CD4-positive, alpha-beta T cell treated with Interleukin-17A for 4 hours (primary cell): ENCODE measurements at places on chromosomes 5 and 9.
A peak's percentile ranks its signal among the peaks of the same experiment; 100 is the strongest.

DNA sequence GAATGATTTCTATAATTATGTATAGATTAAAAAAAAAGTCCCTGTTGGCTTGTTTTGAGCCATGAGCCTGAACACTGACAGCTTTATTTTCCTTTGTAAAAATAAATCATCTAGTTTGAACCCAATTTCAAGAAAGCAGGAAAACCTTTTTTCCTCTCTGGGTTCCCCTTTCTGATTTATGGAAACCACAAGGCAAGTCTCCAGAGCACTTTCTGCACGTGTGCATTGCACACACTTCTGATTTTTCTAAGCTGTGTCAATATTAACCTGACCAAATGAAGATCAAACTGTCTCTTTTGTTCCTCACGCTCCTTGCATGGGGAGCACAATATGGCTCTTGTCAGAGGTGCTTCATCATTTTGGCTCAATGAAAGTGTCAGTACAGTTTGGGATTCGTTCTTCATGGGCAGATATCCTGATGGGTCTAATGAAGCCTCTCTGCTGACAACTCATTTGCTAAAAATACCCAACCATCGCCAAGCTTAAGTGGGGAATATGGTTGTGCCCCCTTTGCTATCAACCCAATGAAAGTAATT is 39.2 kb upstream of the PCA3 start:
- no peak for DNase-seq

DNA sequence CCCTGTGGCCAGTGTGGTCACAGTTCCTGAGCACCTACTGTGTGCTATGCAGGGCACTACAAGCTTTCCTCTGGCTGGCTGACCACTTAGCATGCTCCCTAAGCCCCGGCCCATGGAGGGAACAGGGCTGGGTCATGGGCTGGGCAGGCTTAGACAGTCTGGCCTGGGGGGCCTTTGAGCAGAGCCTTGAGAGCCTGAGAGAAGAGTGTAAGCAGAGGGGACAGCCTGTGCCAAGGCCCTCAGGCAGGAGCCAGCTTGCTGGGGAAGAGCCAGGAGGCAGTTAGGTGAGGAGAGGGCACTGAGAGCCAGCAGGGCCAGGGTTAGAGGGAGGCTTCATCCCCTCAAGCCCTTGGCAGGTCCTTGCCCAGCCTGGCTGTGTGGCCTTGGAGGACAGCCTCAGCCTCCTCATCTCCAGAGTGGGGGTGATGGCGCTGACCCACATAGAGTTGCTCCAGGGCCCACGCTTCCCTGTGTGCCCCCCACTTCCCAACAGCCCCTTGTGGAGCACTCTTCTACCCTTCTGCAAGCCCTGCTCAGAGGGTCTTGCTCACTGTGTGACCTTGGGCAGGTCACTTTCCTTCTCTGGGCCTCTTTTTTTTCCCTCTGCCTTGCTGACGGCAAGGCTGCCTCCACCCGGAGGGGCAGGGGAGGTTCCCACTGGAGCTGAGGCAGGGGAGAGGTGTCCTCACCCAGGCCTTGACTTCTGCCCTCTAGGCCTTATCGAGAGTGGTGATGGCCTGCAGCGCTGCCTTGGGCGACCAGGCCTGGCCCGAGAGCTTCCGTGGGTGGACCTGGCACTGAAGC is 107.1 kb downstream of the PHF2 start:
- no peak for DNase-seq

DNA sequence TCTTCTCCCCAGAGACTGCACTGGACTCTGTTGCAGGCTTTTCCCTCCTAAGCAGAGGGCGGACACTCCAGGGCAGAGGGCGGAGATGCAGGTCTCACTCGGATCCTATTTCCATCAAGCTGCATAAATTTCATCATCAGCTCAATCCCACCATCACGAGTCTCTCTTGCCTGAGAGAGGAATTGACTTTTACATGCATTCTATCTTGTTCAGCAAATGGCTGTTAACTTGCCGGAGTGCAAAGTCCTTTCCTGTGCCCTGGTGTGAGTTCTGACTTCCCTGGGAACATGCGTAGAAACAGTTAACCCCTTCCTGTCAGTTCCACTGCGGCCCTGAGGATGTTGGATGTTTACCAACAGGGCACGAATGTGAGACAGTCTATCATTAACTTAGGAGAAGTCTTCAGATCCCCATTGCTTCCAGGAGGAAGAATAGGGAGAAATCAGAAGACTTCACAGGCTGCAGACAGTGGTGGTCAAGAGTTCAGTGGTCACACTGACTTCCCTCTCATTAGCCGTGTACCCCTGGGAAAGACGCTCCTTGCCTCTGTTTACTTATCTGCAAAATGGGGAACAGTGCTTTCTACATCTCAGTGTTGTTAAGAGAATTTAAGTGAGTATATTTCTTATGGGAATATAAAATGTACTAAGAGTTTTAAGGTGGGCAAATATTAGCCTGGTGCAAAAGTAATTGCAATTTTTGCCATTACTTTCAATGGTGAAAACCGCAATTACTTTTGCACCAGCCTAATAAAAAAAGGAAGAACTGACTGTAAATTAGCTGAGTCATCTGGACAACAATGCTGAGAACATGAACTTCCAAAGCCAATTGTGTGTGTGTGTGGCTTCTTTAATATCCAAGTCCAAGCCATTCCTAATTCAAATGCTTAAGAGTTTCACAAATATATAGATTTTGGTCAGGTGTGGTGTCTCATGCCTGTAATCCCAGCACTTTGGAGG is 248.0 kb downstream of the DRD1 start:
- no peak for DNase-seq

- DNase-seq, result no peak
Observed at GRCh38 chr5:113755516-113755915, 242.0 kb downstream of the YTHDC2 start.

- peak; percentile 17 for DNase-seq
Observed at GRCh38 chr9:101711330-101711941, 27.0 kb downstream of the GRIN3A start.

DNA sequence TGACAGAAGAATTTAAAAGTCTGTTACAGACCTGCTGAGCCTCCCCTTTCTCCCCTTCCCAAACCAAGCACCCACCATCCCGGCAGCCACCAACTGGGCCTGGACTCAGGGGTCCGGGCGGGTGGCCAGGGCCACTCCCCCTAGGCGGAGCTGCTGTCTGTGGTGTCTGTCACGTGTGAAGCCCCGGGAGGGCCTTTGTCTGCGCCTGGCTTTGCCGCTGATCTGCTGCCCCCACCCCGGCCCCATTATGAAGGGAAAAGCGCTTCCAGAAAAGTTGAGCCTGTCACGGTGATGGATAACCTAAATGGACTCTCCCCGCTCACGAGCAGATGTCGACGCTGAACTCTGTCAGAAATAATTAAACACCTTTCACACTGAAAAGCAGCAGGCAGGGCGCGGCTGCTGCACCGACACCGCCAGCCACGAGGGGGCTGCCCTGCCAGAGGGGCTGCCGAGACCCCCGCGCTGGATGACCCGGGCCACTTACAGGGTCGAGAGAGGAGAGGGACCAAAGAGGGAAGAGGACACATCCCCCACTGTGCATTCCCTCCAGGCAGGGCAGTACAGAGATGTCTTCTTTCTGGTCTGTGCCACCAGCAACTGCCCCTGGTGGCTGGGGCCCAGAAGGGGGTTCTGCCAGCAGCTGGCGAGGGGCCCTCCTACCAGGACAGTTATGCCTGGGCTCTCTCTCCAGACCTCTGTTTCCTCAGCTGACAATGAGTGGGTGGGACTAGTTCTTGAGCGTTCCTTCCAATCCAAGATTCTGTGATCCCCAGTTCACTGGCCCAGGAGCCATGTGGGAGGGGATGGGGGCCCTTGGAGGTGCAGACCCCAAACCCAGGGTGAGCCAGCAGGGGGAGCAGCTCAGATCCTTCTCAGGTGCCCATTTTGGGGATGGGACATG is 36.0 kb upstream of the BARHL1 start:
- DNase-seq, result no peak

DNA sequence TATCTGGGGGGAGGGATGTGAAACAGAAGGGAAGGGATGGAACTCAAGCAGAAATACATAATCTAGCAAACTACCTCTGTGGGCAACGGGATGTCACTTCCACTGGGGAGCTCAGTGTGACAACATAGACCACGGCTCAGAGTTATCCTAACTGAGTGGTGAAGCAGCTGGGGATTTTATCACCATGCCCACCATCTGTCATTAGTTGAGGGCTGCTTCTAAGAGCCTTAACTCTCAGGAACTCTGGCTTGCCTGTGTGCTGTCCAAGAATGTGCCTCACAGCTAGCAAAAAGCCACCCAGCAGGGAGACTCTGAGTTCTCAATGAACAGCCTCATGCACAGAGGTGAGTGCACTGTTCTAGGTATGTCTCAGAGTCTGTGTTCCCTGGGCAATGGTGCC is 90.6 kb upstream of the CXCL14 start:
- no peak for DNase-seq

- DNase-seq, result no peak
Observed at GRCh38 chr9:121559183-121559582, 59.5 kb upstream of the GGTA1 start.

- no peak for DNase-seq
Observed at GRCh38 chr5:178467205-178467567, 123.0 kb downstream of the COL23A1 start.

GRCh38 chr5:73759771-73760170 is 133.8 kb downstream of the ARHGEF28 start:
- DNase-seq, result no peak

DNA sequence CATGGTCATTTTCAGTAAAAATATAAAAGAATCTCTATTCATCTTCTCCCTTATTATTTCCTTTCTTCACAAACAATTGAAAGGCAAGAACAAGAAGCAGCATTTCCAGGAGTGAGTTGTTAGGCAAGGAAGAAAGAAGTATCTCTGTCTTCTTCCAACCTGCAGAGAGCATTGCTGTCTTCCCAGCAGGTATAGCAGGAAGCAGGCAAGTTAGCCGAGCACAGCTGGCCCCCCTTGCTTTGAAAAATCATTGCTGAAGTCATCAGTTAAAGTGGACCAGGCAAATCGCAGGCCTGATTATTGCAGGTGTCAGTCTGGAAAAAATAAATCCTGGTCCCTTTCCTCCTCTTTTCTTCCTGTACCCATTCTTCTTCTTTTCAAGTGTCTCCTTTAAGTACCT is 353.1 kb upstream of the BRINP1 start:
- DNase-seq, result no peak

DNA sequence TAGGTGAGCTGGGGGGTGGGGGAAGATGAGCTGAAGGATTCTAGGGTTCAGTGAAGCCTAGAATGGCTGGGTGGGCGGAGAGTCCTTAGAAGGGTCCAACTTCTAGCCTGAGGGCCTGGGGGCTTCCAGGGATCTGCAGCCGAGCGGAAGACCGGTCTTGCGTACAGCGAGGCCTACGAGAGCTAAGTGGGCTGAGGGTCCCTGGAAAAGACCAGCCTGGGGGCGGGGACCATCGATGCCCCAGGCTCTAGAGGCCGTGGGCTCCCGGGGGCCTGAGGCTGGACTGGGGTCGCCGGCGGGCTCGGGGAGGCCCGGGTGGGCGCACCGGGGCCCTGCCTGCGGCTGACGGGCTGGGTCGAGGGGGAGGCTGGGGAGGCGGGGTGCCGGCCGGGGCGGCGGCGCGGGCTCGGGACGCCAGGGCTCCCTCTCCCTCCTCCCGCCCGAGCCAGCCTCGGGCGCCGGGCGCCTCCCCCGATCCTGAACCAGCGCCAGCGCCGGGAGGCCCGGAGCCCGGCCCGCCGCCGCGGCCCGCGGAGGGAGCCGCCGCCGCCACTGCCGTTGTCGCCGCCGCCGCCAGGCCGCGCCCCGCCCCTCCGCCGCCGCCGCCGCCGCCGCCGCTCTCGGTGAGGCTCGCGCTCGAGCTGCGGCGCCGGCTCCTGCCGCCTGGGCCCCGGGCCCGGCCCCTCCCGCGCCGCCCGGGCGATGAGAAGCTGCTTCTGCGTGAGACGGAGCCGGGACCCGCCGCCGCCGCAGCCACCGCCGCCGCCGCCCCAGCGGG is at the start of gene MVB12B:
Gene MVB12B (plus strand): TSS at position 602 of the 778 bp plus-strand sequence. CDS start 101 bp downstream, at position 703.
- DNase-seq, result peak; percentile 71

GRCh38 chr9:14768405-14769229 is 46.1 kb upstream of the CER1 start:
- DNase-seq, result no peak

DNA sequence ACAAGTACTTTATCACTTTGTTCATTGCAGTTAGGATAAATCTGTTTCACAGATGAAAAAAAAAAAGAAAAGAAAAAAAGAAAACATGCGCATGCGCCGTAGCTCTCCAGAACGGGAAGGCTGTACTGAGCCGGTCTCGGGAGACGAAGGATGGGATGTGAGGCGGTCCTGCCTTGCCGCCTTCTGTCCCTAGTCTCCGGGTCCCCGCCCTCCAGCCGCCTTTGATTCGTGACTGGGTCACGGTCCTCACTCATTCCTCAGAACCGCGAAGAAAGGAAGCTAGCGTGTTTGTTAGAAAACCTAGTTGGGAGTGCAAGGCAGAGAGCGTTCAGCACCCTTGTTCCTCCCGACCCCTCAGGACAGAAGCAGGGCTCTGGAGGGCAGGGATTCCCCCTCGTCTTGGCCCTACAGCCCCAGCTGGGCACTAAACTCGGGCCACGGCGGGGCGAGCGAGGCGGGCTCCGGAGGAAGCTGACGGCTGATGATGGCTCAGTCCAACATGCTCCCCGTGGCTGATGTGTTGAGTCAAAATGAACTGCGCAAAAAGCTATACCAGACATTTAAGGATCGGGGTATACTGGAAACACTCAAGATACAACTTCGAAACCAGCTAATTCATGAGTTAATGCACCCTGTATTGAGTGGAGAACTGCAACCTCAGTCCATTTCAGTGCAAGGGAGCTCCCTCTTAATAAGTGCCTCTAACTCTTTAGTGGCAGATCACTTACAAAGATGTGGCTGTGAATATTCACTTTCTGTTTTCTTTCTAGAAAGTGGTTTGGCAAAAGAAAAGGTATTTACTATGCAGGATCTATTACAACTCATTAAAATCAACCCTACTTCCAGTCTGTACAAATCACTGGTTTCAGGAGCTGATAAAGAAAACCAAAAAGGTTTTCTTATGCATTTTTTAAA is 40.0 kb downstream of the CPLANE1 start:
- DNase-seq, result peak; percentile 20

DNA sequence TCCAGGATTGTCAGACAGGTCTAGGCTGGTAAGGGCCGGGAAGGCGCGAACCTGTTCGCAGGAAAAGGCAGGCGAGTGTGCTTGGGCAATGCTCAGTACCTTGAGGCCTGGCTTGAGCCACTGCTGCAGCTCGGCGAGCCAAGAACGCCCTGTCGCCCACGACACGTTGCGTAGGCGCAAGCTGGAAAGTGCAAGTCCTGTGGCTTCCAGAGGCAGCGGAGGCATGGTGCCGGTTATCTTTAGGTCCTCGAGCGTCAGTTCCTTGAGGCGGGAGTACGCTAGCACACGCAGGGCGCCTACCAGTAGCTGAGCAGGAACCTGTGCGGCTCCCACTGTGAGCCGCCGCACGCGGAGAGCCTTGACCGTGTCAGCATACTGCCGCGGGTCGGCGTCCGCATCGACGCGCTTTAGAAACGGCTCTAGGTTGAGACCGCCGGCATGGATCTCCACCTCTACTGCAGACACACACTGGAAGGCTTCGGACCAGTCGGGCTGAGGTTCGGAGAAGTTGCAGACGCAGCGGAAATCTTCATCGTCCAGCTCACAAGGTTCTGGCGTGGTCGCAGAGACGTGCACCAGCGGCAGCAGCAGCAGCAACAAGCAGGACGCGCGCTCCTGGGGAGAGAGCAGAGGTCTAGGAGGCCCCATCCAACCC is 482 bp downstream of the CD14 start:
- DNase-seq, result peak; percentile 66

- DNase-seq, result no peak
Observed at GRCh38 chr5:67983251-67984110, 232.1 kb upstream of the PIK3R1 start.
